Hematopoietic multipotent progenitor cell treated with erythropoietin and hydrocortisone succinate and interleukin-3 and kit ligand, for 6 days (in vitro differentiated cells): ENCODE measurements at places on chromosomes 16 and 17.

DNA sequence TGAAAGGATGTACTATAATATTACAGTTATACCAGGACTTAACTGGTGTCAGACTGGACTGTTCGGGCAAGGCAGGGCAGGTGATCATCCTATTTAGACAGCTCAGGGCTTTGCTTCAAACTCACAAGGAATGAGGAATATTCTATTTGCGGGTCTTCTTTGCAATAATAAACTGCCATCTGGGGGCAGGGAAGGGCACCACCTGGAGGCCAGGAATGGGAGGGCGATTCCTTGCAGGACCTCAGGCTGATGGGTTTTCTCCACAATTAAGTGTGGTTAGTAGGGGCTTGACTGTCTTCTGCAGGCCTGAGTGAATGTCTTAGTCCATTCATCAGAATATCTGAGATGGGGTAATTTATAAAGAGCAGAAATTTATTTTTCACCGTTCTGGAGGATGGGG, 424.1 kb downstream of the CA10 start:
- peak; percentile 7 for DNase-seq

- DNase-seq: no peak
Measured at GRCh38 chr16:11651796-11652195, 16.5 kb upstream of the SNN start.

- DNase-seq: no peak
Measured at GRCh38 chr17:20228860-20229259, 219.7 kb downstream of the SPECC1 start.

DNA sequence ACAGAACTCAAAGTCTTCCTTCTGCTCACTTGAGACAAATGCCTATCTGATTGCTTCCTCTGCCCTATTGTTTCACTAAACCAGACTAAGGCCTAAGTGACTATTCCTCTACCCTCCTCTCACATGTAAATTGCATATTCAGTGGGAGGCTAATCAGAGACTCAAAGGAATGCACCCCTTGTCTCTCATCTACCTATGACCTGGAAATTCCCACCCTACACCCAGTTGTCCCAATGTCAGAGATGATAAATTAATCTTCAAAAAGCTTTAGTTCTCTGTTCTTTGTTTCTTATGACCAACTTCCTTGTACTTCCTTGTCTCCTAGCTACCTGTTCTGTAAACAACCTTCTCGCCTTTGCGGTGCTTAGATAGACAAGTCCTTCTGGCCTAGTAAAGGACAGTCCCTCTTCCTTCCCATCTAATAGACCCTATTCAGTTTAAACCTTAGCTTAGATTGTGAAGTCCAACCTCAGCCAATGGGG, 76.0 kb downstream of the EMP2 start:
- DNase-seq: no peak

DNA sequence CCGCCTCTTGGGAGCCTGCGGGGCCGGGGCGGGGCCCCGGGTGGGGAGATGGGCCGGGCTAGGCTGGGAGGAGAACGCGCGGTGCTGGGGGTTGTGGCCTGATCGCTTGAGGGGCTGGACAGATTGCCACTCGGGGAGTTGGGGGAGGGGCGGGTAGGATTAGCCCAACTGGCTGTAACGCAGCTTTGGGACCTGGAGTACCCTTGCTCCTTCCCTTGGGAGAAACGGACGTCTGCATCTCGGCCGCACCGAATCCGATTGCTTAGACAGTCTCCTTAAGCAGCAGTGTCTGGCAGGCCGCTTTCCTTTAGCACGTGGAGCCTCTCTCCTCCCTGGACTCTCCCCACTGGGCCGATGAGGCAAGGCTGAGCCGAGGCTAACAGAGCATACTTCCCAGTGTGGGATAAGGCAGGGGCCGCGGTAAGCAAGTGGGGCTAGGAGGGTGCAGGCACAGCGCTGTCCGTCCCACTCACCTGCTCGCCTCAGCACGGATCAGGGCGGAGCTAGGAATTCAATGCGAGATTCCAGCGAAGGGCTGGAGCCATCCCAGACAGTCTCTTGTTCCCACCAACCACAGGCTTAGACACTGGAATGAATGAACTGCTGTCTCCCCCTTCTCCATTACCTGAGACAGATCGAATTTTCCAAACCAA, 540 bp upstream of the ACLY start:
- DNase-seq: no peak

- DNase-seq: peak; percentile 27
Measured at GRCh38 chr17:68539548-68540467, 27.6 kb downstream of the PRKAR1A start.

DNA sequence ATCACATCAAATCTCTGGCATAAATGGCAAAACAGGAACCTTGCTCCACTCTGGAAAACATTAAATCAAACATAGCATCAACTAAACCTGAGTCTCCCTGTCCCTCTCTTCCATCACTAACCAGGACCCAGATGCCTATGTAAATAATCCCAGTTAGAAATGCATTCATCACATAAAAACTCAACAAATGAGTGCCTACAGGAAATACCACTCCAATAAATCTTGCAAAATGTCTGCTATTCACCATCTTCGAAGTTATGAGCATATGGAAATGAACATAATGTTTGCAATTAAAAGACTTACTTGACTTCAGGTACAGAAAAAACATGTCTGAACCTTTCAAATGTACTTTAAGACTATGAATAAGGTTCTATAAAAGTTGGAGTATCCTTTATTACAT, 425.0 kb downstream of the CDH11 start:
- no peak for DNase-seq

DNA sequence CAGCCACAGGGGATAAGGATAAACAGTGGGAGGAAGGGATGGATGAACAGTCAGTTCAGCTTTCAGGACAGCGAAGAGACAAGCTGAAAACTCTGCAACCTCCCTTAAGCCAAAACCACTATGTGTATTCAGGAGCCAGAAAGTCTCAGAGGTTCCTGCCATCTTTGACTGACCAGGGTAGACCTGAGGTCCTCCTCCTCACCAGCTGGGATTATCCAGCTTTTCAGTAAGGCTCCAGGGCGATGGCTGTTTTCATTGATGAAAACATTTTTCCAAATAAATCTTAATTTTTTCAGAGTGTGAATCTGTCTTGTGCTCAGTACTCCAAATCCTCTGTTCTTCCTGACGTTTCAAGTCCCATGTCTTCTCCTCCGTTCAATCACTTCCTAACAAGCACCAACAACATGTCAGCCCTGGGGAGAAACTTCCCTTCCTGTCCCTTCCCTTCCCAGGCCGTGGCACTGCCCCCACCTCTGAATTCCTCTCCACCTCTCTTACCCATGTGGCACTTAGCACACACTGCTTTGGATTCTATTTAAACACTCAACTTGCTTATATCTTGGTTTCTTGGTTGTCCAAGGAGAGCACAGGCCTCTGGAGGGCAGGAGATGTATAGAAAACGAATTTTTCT, 5.2 kb downstream of the HSDL1 start:
- DNase-seq: no peak

GRCh38 chr17:41812381-41813151, at the start of gene FKBP10:
Gene FKBP10, plus strand, starts transcription at chr17:41813004. Its CDS starts 31 bp downstream, at chr17:41813035.
- peak; percentile 43 for DNase-seq

- peak; percentile 54 for DNase-seq
Measured at GRCh38 chr17:57106107-57106835, 21.2 kb downstream of the AKAP1 start.

DNA sequence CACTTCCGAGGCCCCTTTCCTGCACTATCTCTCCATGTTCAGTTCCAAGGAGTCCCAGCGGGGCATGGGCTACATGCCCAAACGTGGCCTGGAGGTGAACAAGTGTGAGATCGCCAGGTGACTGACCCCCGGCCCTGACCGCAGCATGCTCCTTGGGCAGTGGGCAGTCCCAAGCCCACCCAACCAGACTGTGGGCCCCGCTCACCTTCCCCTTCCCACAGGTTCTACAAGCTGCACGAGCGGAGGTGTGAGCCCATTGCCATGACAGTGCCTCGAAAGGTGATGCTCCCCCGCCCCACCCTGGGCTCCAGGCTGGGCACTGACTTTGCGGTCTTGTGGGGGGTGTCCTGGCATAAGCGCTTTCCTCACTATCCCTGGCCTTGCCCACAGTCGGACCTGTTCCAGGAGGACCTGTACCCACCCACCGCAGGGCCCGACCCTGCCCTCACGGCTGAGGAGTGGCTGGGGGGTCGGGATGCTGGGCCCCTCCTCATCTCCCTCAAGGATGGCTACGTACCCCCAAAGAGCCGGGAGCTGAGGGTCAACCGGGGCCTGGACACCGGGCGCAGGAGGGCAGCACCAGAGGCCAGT, 4.7 kb downstream of the CORO1A start:
- no peak for DNase-seq

- peak; percentile 49 for DNase-seq
Measured at GRCh38 chr17:28744972-28745785, 1.4 kb downstream of the TRAF4 start.

DNA sequence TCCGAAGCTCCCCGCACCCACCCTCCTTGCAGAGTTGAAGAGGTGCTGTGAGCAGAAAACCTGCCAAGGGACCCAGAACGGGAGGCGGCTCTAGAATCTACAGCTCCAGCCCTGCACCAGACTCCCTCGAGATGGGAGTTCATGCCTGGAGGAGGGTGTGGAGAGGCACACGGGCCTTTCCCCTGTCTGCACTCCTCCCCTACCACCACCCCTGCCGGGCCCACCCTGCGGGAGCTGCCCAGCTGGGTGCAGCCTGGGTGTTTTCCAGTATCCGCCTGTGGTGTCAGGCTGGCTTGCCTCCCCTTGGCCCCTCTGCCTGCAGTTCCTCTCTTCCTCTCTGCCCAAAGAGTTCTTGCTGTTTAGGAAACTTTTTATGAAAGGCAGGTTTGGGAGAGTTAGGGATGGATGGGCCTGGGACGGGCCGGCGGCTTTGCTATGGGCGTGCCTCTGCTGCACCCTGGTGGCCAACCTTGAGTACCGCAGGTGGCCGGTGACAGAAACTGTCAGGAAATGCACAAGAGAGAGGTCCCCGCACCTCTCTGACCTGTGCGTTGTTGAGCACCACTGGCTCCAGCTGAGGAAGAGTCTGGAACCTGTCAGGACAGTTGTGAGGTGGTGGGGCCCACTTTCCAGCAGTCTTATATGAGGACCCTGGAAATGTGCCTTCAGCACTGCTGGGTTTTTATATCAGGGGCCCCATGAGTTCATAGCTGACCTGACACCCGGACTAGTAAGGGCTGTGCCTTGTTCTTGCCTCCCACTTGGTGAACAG, 354.1 kb downstream of the SEC14L1 start:
- DNase-seq: peak; percentile 78

GRCh38 chr17:4560421-4560820, at the start of gene GGT6:
Gene GGT6, minus strand, starts transcription at chr17:4560577. Its CDS starts 56 bp downstream, at chr17:4560521.
- DNase-seq: no peak

GRCh38 chr17:20307326-20307910, 159.9 kb downstream of the LGALS9B start:
- DNase-seq: no peak

DNA sequence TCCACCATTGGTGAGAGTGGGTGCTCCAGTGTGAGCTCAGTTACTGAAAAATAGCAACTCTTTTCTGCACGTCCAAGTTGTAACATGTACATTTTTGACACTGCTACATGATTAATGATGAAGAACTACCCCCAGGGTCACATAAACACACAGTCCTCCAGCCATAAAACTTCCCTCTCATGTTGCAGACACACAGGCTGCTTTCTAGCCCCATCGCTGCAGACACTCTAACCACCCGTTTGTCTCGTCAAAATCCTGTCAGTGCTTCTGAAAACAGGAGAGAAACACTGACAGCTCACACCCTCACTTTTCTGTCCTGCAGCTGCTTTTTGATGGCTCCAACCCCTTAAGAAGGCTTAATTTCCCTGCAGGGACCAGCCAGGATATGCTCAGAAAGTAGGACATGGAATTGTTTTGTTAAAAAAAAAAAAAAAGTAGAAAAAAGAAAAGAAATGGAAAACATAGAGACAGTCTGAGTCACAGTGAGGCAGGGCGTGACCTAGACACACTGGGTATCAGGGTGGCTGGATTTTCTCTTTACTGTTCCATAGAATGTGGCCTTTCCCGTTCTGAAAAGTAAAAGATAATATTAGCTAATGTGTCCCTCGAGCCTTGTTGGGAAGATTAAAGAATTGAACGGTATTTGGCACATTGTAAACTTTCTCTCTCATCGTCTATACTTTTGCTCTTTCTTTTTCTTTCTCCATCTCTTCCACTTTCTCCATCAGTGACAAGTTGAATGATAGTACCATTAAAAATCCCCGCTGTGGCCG, 20.7 kb upstream of the CCL5 start:
- DNase-seq: no peak

DNA sequence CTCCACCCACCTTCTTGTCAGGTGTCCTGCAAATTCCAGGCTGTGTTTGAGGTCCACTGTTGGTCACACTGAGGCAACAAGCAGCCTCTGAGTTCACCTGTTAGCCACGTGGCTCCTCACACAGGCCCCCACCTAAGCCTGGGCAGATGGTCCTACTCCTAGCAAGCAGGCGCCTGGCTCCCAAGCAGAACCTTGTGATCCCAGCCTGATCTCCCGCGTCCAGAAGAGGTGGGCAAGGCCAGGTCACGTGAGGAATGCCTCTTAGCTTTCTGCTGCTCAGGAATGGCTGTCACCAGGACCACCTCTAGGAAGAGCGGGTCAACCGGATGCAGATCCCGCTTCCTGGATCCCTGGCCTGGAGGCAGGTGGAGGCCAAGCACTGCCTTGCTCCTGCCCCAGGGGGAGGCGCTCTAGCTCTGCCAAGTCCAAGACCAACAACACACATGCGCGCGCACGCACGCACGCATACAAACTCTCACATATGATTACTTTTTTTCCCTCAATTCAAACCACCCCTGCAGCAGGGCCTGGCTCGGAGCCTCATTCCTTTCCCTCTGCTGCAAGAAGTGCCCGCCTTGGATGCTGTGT, 9.5 kb downstream of the CYB561 start:
- no peak for DNase-seq

DNA sequence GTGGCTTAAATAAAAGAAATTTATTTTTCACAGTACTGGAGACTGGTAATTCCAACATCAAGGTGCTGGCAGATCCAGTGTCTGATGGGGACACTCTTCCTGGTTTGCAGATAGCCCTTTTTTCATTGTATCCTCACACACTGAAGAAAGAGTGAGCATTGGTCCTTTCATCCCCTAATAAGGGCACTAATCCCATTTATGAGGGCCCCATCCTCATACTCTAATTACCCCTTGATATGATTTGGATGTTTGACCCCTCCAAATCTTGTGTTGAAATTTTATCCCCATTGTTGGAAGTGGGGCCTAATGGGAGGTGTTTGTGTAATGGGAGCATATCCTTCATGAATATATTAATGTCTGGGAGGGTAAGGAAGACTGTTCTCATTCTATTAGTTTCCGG, 9.4 kb upstream of the FAM20A start:
- DNase-seq: no peak

DNA sequence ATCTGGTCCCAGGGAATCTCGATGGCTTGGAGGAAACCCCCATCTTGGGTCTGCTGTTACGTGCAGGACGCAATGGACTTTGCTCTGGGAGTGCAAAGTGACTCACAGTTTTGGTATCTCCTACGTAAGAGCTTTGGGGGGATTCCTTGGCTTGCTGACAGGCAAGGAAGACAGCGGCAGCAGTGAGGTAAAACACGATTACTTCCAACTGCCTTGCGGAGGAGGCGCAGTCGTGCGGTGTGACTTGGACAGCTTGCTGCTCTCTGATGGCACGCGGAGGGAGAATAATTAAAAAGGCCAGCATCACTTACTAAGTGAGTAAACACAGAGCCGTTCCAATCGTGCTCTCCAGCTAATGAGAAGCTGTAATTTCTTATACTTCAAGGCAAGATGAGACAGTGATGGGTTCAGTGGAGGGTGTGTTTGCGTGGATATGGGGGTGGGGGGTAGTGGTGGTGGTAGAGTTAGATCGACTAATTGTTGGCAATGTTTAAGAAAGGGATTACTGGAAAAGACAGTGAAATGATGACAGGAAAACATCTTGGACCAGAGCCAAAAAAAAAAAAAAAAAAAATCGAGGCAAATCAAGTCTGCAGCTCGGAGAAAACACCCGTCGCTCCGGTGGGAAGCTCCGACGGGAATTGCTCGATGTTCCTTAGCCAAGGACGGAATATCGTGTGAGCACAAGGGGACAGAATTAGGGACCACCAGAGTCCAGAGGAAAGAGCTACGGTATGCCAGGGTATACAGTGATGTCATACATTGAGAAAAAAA, 184.8 kb upstream of the ZFHX3 start:
- no peak for DNase-seq
